ENCODE measurements at places on chromosomes 1 and 21.

DNA sequence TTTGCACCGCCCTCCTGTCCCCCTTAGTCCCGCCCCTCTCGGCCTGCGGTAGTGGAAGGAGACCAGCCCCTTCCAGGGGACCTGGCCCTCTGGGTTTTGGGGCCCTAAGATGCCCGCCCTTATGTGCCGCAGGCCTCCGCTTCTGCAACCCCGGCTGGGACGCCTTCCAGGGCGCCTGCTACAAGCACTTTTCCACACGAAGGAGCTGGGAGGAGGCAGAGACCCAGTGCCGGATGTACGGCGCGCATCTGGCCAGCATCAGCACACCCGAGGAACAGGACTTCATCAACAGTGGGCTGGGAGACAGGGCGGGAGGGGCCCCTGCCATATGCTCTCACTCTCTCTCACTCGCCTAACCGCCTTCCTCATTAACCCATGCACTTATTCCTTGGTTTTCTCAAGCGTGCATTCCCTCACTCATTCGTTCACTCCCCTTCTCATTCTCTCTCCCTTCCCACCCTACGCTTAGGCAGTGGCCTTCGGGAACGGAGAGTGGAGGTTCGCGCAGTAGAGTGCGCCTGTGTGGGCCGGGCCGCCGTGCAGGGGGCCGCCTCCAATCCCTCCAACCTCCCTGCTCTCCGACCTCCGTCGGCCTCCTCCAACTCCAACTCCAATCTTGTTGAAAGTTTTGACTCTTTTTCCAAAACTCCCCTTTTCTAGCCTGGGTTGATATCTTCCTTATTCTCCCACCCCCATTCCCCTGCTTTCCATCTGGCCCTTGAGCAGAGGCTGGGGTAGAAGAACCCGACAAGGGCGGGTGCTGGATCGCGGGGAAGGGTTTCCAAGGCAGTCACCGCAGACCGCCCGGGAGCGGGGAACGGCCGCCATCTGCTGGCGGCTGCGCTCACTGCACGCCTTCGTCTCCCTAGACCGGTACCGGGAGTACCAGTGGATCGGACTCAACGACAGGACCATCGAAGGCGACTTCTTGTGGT lies 15.2 kb downstream of the BCAN start:
- DNase-seq, result no peak

DNA sequence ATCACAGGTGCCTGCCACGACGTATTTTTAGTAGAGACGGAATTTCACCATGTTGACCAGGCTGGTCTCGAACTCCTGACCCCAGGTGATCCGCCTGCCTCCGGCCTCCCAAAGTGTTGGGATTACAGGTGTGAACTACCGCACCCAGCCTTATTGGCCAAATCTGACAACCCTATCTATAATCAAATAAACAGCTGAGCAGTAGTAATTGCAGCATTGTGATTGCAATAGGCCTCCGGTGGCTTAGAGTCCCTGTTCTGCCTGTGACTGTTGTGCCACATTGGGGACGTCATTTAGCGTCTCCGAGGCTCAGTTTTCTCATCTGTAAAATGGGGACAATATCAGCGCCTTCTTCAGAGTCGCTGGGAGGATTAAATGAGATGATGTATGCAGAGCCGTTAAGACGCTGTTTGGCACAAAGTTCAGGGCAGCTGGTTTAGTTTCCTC lies 569 bp upstream of the CAPN2 start:
- no peak for DNase-seq

DNA sequence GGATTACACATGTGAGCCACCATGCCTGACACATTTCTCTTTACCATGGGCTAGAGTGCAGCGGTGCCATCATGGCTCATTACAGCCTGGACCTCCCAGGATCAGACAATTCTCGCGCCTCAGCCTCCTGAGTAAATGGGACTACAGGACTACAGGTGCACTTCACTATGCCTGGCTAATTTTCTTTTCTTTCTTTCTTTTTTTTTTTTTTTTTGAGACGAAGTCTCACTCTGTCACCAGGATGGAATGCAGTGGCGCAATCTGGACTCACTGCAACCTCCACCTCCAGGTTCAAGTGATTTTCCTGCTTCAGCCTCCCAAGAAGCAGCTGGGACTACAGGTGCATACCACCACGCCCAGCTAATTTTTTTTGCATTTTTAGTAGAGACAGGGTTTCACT lies 14.8 kb upstream of the KIF1B start:
- no peak for DNase-seq

- no peak for DNase-seq
These were observed 804.6 kb upstream of the ADGRL4 start for GRCh38 chr1:79811173-79811572.

DNA sequence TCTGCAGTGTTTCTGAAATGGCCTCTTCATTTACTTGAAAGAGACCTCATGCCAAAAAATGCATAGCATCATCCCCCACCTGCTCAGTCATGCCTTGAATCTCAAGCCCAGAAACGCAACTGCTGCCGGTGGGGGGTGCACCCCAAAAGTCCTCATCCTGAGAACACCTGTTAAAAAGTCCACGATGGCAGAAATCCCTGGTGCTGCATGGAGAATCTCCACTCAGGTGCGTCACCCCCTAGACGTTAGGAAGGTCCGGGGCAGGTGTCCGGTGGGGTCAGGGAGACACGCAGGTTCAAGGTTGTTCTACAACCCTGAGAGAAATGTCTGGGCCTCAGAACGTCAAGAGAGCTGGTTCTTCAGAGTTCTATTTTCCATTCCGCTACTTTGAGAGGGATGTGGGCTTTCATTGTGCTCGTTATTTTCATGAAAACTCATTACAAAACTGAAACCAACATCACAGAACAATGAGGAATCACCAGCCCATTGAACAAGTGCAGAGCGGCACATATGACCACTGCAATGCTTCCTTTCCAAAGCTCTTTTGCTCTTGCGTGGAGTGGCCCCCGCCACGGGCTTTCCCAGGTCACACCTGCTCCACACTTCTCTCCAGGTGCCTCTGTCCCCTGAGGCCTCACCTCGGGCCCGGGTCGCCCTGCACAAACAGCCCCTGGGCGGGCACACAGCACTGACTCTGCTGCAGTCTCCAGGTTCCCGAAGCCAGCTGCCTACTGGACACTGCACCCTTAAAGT lies 201.9 kb downstream of the TOMM20 start:
- DNase-seq, result no peak

DNA sequence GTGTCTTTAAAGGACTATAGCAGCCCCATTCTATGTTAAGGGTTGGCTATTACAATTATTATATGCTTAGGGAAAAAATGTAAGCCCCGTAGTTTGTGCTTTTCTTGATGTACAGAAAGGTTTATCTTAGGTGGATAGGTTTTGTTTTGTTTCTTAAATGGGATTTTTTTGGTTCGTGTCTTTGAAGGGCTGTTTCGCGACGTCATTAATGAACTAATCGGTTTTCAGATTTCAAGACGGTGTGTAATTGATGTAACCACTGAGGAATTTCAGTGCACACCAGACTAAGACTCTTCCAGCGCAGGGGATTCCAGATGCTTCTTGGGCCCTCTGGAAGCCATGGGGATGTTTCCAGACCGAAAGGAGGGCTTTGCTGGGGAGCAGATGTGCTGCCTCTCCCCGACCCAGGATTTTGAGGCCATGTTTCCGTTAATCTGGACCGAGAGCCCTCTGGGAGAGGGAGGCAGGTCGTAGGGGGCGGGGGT lies 4.8 kb upstream of the SIM2 start:
- no peak for DNase-seq

DNA sequence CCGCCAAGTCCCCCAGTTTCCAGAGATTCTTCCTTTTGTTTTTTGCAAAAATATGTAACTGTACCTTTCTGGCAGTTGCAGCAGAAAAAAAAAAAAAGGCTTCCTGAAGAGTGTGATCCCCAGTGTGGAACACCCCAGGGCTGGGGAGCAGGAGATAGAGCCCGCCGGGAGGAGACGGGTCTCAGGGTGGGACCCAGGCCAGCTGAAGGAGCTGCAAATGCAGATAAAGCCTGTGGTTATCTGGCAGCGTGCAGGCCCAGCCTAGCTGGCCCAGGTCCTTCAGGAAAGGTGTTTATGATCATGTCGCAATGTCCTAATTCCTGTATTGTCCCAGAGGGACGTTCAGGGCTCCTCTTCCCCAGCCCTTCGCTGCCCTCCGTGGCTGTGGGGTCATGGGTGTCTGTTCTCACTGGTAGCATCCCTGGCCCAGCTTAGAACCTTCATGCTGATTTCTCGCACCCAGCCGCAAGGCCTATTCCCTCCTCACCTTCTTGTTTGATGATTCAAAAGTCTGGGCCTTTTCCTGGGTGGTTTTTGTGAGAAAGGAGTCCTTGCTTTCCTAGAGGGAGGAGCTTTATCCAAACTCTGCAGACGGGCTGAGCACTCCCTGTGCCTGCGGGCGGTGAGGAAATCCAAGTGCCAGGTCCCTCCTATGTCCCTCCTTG lies 26.2 kb downstream of the RNF187 start:
- no peak for DNase-seq

DNA sequence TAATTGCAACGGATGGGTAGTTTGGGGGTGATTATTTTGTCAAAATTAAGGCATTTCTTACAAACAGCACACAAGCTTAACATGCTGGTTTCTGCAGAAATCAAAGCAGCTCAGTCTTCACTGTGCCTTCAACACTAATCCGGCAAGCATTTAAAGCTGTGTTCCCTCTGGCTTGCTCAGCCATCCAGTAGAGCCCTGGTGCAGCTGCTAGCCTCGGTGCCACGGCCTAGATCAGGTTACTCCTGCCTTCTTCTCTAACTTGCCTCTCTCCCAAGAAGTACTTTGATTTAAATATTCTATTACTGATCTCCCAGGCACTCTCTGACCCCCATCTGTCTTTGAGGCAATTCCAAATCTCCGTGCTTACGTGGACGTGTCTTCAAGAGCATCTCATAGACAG lies 85.6 kb downstream of the GREM2 start:
- no peak for DNase-seq

GRCh38 chr1:199508653-199509052 lies 518.9 kb upstream of the NR5A2 start:
- no peak for DNase-seq

- DNase-seq, result peak; percentile 13
These were observed 38.6 kb upstream of the RCAN3 start for GRCh38 chr1:24463776-24464735.

DNA sequence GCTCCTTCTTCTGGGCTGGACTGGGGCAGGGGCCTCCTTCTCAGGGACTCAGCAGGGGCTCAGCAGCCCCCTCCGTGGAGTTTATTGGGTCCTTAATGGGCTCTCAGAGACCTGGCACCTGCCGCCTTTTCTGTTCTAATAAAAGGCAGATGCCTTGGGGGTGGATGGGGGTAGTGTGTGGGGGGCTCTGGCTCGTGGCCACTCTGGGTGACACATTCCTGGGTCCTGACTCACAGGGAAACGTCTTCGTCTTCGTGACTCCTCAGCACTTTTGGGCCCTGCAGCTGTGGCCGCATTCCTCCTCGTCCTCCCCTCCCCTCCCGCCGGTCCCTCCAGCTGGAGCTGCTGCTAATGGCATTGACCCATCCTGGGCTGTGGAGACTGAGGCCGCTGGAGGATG lies 107.8 kb upstream of the WNT4 start:
- no peak for DNase-seq

DNA sequence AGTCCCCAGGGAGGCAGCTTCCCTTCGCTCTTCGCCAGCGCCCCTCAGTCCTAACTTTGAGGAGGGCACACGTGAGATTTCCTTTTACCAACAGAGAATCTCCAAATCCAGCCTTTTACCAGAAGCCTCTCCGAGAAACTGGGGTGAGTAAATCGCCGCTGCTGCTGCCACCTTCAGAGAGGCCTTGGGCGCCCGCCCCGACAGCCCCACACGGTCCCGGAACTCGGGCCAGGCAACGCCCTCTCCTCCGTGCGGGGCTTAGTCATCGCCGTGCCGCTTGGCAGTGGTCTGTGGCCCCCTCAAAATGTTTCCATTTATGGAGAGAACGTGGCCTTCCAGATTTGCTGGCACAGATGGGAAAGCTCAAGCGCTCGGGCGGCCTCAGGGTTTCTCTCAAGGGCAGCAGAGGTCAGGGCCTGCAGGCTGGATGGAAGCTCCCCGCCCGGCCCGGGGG lies 41.4 kb upstream of the COL6A2 start:
- no peak for DNase-seq

DNA sequence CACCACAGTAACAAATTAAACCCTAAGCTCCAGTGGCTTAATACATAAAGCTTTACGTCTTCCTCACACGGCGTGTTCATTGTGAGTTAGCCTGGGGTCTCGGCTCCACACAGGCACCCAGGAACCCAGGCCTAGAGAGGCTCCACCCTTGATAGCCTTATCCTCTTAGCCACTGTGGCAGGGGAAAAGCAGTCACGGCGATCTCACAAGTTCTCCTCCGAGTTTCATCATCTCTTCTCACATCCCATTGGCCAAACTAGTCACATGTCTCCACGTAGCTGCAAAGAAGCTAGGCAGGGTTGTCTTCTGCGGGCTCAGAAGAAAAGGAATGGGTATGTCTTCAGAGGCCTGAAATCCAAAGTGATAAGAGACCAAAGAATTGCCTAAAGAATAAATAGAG lies 122.3 kb upstream of the GRIK3 start:
- no peak for DNase-seq

GRCh38 chr1:13702425-13703127 lies 2.6 kb downstream of the PRDM2 start:
- no peak for DNase-seq

DNA sequence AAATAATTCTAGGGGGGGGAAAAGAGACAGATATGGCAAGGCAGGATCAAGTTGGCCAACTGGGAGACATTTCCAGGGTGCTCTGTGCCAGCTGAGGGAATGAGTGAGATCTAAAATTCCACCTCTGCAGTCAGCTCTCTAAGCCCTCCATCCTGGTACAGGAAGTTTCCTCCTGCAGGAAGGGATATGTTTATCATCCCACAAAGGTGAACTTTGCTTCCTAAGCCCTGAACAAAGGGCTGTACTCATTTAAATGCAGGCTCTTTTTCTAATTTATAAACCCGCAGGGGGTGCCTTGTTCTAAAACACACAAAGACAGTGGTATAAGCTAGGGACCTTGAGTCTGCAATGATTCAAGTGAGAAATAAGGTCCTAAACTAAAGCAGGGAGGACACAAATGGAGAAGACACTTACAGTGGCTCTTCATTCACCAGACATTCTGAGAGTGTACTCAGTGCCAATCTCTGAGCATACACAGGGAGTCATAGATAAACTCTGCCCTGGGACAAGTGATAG lies 3.6 kb upstream of the TNFSF4 start:
- DNase-seq, result no peak

GRCh38 chr1:109389638-109390341 lies 7.9 kb downstream of the SORT1 start:
- DNase-seq, result no peak

- DNase-seq, result no peak
These were observed 4.2 kb downstream of the ADORA3 start for GRCh38 chr1:111499026-111499785.

- DNase-seq, result no peak
These were observed 87.6 kb downstream of the CATSPERE start for GRCh38 chr1:244548558-244549115.

DNA sequence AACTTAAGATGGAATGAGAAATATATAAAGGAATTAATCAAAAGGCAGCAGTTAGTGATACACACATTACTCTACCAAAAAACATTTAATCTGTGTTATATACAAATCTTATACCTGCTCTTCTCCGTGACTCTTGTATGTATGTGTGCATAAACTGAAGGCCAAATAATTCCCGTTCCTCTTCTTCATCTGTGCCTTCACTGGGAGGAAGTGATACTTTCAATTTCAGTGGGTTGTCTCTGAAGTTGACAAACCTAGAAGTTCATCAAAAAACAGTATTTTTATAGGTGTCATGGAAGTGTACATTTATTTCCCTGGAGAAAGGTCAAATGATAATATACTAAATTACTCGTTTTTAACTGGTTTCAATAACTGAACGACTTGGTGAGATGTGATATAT lies 19.3 kb downstream of the TRMT13 start:
- DNase-seq, result no peak
